ENCODE measurements at places on chromosomes 11 and 22.

DNA sequence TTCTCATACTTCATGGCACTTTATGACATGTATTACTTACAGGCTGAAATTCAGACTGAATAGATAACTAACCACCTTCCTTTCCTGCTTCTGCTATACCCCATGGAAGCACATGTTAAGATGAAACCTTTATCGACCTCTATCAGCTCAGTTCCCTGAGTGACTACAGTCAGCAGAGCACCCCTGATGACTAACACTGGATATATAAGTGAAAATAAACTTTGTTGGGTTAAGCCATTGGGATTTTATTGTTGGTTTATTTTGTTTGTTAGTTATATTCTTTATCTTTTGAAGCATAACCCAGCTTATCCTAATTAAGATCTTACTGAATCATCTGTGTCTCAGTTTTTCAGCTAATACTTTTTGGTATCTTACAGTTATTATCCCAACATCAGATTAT lies 23.0 kb upstream of the MAML2 start:
- no peak for DNase-seq

- no peak for DNase-seq
These were observed 2.5 kb downstream of the SEPTIN5 start for GRCh38 chr22:19716829-19717105.

DNA sequence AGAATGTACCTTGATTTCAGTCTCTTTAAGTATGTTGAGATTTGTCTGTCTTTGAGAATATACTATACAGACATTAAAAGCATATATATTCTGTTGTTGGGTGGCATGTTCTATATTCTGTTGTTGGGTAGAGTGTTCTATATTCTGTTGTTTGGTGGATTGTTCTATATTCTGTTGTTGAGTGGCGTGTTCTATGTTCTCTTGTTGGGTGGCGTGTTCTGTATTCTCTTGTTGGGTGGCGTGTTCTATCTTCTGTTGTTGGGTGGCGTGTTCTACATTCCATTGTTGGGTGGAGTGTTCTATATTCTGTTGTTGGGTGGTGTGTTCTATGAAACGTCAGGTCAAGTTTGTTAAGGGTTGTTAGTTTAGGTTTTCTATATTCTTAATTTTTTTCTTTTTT lies 27.1 kb upstream of the CTTN start:
- DNase-seq: no peak

GRCh38 chr11:29989174-29989970 lies 27.5 kb downstream of the KCNA4 start:
- DNase-seq: no peak

DNA sequence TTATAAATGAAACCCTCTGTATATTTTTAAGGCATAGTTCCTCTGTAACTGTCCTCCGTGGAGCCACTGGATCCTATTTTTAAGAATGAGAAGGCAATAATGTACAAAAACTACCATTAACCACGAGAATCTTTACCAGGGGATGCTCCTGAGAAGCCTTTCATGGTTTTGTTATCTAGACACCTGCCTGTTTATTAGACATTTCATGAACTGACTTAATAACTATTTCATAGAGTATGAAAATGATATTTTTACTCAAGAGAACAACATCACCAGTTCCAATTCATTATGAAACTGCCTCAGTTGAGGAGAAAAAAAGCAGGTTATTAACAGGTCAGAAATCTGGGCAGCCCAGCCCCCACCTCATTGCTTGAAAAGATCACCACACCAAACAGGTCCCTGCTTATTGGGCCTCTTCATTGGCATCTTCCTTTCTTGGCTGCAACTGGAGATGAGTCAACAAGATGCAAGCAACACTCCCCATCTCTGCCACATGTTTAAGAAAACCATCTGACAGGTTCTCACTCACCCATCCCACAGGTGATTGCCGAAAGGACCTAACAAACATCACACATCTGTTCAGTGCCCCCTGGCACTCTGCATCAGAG lies 27.8 kb downstream of the ETS1 start:
- DNase-seq: no peak

GRCh38 chr22:49670456-49671330 lies 157.0 kb downstream of the BRD1 start:
- no peak for DNase-seq

GRCh38 chr11:47244448-47245350 lies 3.9 kb downstream of the ACP2 start:
- no peak for DNase-seq

GRCh38 chr11:75849894-75850293 lies 34.9 kb downstream of the UVRAG start:
- no peak for DNase-seq

GRCh38 chr22:49021131-49021925 lies 806.3 kb downstream of the BRD1 start:
- no peak for DNase-seq

DNA sequence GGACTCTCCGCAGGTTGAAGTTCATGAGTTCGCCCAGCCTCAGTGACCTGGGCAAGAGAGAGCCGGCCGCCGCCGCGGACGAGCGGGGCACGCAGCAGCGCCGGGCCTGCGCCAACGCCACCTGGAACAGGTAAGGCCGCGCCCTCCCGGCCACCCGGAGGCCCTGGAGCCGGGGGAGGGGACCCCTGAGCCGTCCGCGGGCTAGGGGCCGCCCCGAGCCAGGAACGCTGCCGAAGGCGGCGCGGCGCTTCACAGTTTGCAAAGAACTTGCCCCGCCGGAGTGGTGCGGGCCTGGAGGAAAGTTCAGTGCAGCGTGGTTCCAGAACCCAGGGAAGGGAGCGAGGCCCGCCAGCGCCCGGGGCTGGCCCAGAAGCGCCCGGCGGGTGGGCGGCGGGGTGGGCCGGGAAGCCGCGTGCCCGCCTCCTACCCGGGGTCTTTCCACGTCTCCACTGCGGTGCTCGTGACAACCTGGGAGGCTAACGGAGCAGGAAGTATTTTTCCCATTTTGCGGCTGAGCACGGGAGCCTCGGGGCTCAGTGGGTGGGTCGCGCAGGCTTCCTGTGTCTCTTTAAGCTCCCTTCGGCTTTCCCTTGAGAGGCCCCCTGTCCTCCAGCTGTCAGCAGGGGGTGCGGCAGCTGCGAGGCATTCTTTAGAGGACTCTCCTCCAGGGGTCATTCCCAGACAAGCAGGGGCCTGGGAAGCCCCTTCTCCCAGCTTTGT lies 635 bp downstream of the PRR5 start:
- DNase-seq: no peak

GRCh38 chr11:59102259-59102765 lies 4.7 kb upstream of the FAM111B start:
- DNase-seq: no peak

GRCh38 chr11:70769106-70769505 lies 370.8 kb downstream of the CTTN start:
- no peak for DNase-seq

DNA sequence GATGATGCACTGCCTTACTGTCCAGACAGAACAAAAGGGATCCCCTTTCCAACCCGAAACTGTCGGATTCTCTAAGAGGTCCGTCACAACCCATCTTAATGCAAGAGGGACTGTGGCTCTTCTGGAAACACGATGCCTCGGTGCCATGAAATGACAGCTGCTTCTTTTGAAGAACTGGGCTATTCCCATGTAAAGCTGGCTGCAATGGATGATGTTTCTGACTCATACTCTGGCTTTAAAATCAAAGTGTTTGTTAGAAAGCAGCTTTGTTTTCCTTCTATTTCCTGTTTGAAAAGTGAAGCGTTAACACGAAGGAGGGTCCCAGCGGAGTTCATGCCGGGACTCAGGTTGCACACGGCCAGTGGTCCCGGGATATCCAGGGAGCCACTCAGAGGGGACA lies 3.1 kb downstream of the TP53AIP1 start:
- no peak for DNase-seq

DNA sequence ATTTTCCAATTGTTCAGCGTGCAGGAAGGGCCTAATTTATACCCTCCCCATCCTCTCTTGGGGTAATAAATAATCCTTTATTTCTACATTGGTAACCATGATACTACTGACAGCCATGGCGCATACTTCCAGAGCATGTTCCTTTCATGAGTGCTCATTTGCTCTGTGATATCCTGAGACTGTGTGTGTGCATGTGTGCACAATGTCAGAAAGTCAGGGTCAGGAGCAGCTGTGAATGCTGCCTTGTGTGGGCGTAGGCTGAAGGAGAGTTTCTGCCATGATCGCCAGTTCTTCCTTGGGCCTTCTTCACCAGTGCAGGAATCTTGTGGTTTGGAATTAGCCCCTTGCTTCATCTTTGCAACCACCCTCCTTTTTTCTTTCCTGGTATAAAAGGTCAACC lies 10.2 kb downstream of the TUBA8 start:
- DNase-seq: no peak

DNA sequence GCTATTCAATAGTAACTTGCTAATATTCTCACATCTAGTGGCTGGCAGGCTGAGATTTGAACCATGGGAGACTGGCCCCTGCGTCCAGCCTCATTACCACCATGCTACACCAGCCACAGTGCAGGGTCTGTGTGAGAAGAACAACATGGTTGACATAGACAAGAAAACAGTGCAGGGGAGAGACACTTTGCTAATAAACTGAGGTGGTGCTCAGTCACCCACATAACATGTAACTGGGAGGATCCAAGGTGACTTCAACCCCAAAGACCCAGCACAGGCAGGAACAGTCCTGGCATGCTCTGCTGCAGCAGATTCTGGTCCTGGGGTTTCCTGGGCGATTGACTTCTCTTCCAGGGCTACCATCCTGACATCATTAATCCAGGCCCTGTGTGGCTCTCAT lies 143.1 kb downstream of the CSNK2A3 start:
- no peak for DNase-seq

- no peak for DNase-seq
These were observed 1.8 kb upstream of the GDPD4 start for GRCh38 chr11:77303328-77303727.

DNA sequence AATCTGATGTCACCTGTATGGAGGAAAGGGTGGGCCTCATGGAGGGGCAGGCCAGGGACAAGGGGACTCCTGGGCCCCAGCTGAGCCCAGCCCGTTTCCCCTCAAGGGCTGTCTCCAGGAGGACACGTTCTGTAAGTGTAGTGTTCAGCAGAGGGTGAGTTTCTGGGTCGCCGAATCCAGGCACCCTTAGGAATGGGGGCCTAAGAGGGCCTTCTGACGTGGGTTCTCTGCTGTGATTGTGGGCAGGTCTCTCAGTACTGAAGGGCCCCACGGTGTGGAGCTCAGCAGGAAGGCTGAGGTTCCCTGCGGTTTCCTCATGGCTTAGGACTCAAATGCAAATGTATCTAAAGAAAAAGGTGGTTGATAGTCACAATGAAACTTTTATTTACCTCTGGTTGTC lies 6.5 kb downstream of the PTDSS2 start:
- DNase-seq: no peak

- no peak for DNase-seq
These were observed 45.5 kb upstream of the FAT3 start for GRCh38 chr11:92179017-92179670.

DNA sequence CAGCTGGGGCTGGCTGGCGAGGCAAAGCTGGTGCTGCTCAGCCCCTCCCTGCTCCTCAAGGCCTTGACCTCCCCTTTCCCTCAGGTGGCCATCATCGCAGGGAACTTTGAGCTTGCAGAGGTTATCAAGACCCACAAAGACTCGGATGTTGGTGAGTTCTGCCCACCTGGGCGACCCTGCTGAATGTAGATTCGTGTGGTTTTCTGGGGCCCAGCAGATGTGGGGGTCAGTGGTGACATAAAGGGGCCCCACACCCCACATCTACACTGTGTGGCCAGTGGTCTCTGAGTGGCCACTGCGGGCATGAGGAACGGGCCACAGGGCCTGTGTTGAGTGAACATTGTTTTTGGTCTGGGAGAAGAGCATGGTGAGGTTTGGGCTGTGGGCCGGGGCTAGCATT lies 11.9 kb downstream of the SHANK3 start:
- no peak for DNase-seq

GRCh38 chr11:77055913-77056312 lies 10.9 kb upstream of the CAPN5 start:
- DNase-seq: no peak

DNA sequence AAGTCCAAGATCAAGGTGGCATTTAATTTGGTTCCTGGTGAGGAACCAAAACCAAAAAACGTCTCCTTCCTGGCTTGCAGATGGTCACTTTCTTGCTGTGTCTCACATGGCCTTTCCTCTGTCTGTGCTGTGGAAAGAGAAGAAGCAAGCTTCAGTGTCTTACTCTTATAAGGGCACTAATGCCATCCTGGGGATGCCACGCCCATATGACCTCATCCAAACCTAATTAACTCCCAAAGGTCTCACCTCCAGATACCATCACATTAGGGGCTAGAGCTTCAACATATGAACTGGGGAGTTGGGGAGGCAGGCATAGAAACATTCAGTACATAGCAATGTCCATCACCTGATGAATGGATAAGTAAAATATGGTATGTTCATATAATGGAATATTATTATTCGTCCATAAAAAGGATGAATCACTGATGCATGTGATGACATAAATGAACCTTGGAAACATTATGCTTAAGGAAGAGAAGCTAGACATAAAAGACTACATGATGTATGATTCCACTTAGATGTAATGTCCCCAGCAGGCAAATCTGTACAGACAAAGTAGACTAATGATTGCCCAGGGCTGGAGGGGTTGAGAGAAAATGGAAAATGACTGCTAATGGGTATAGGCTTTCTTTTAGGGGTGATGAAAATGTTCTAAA lies 78.6 kb upstream of the B3GNT6 start:
- no peak for DNase-seq

DNA sequence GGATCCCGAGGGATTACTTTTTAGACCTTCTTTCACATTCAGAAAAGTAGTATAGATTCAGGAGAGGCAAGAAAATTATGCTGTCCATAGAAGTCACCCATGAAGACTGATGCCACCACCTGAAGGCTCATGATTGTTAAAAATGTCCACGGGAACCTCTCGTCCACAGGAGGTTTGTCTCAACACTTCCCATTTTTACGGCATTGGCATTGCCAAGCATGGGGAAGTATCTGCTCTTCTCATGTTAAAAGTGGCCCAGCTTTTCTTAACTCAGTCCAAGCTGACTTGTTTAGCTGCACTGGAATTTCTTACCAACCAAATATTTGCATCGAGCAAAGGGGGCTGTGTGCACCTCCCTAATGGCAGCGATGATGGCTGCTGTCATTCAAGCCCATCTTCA lies 9.6 kb downstream of the CDPF1 start:
- no peak for DNase-seq

- DNase-seq: no peak
These were observed 54.0 kb downstream of the AHNAK start for GRCh38 chr11:62492586-62492985.

GRCh38 chr11:14638561-14638960 lies 5.0 kb upstream of the PDE3B start:
- no peak for DNase-seq

DNA sequence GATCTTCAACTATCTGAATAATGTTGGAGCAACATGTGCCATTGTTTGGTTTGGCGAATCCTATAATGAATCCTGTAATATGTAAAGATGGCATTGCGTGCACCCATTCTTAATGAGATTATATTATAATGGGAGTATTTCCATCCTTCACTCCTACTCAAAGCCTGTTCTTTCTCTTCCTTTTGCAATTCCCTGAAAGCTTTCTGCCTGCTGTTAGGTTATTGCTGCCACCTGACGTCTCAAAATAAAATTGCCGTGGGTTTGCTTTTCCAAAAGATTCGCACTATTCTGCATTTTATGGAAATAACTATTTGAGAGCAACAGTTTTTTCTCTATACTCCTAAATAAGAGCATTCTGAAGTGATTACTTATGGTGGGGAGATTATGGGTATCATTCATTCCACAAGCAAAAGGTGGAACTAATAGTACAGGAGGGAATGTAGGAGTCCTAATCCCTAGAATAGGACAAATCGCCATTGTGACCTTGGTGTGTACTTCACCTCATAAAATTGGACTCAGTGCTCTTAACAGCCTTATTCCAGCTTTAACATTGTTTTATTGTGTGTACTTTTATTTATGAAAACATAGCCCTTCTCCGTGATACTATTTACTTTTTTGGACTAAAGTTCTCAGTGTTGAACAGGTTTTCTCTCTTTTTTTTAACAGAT lies 69.6 kb upstream of the ALKBH3 start:
- no peak for DNase-seq

GRCh38 chr11:113363406-113363805 lies 24.2 kb upstream of the ANKK1 start:
- no peak for DNase-seq
